ENCODE measurements at places on chromosomes 1 and 21.

- no peaks in the 10 kb centered on the region for H3K27me3 ChIP-seq
- H3K4me3 ChIP-seq = no peak overlapping the region
- DNase-seq = no peak
- H3K4me1 ChIP-seq = peaks cover 23% of the 10 kb centered on the region
- H3K36me3 ChIP-seq = peaks cover 4% of the 10 kb centered on the region
These were observed 6.5 kb downstream of the ENO1 start for GRCh38 chr1:8871965-8872399.

- no peaks in the 10 kb centered on the region for H3K4me1 ChIP-seq
- no peaks in the 10 kb centered on the region for H3K36me3 ChIP-seq
- no peak overlapping the region for H3K4me3 ChIP-seq
These were observed 351.0 kb downstream of the PDE4B start for GRCh38 chr1:66143651-66144050.

- H3K4me3 ChIP-seq = no peak overlapping the region
- DNase-seq = no peak
- H3K27ac ChIP-seq = peak overlapping the region; percentile 2
- H3K36me3 ChIP-seq = no peaks in the 10 kb centered on the region
- no peaks in the 10 kb centered on the region for H3K27me3 ChIP-seq
These were observed 11.9 kb upstream of the MRPL55 start for GRCh38 chr1:228120857-228121489.

DNA sequence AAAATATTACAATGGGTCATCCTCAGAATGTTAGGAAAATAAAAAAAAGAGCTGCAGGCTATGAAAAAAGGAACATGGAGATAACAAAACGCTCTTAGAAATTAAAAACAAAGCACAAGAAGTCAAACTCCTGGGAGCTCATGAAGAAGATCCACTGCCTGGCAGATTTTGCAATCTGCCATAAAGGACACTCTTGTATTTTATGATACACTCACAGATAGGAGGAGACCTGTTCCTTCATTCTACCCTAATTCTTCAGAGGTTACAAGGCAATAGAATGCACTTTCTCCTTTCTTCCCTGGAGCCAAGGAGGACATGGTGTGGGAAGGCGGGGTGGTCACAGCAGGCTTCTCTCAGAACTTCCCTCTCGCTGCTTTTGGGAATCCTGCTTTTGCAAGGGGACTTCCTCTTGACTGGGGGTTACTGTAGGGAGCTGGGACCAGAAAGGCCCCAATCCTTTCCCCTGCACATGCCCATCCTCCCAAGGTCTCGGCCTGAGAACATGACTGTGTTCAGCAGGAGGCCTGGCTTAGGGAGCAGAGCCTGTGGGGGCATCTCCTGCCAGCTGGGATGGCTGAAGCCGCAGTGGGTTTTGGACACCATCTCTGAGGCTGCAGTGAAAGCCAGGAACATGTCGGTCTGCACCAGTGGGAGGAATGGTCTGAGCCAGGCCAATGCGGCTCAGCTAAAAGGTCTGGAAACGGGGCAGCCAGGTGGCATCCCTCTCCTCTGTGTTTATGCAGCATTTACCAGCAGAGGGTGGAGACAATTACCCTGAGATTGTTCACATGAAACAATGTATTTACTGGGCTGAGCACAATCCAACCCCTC is 44.8 kb downstream of the GPR161 start:
- no peak for DNase-seq
- H3K4me1 ChIP-seq = peaks cover 5% of the 10 kb centered on the region
- H3K27me3 ChIP-seq = peaks cover 6% of the 10 kb centered on the region
- no peak overlapping the region for H3K27ac ChIP-seq

DNA sequence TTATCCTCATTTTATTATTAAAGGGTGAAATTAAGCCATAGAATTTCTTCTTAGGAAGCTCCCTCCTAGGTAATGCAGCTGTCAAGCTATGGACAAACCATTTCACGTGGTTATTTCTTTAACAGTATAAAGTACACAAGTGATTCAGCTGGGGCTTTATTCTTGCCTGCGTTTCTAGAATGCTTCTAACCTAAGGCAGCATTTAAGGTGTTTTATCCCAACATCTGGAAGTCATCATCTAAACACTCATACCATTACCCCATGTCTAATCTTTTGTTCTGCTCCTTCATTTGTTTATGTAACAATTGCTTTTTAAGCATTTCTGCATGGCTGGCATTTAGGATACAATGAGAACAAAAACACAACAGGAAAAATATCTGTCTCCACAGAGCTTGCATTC is 829.2 kb upstream of the ADAMTS5 start:
- H3K4me1 ChIP-seq = no peaks in the 10 kb centered on the region
- no peaks in the 10 kb centered on the region for H3K36me3 ChIP-seq
- no peak overlapping the region for H3K27ac ChIP-seq

DNA sequence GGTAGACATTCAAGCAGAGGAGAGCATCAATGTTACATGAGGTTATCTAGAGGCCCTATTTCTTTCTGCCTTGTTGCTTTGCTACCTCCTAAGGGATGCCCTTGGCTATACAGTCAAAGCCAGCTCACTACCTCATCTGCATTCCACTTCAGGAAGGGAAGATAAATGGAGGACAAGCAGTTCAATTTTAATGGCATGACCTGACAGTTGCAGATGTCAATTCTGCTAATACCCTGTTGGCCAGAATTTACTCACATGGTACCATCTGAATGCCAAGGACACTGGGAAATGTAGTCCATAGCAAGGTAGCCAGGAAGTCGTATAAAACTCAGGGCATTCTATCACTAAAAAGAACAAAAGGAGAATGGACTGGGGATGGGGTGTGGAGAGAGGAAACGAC is 31.5 kb downstream of the PALMD start:
- H3K4me3 ChIP-seq = no peak overlapping the region
- H3K27ac ChIP-seq = no peak overlapping the region
- DNase-seq = no peak
- H3K27me3 ChIP-seq = peaks cover 32% of the 10 kb centered on the region

DNA sequence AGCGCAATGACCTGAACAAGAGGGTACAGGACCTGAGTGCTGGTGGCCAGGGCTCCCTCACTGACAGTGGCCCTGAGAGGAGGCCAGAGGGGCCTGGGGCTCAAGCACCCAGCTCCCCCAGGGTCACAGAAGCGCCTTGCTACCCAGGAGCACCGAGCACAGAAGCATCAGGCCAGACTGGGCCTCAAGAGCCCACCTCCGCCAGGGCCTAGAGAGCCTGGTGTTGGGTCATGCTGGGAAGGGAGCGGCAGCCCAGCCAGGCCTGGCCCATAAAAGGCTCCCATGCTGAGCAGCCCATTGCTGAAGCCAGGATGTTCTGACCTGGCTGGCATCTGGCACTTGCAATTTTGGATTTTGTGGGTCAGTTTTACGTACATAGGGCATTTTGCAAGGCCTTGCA is 5.4 kb upstream of the CCDC28B start:
- no peak overlapping the region for H3K4me3 ChIP-seq
- H3K36me3 ChIP-seq = peaks cover 32% of the 10 kb centered on the region

DNA sequence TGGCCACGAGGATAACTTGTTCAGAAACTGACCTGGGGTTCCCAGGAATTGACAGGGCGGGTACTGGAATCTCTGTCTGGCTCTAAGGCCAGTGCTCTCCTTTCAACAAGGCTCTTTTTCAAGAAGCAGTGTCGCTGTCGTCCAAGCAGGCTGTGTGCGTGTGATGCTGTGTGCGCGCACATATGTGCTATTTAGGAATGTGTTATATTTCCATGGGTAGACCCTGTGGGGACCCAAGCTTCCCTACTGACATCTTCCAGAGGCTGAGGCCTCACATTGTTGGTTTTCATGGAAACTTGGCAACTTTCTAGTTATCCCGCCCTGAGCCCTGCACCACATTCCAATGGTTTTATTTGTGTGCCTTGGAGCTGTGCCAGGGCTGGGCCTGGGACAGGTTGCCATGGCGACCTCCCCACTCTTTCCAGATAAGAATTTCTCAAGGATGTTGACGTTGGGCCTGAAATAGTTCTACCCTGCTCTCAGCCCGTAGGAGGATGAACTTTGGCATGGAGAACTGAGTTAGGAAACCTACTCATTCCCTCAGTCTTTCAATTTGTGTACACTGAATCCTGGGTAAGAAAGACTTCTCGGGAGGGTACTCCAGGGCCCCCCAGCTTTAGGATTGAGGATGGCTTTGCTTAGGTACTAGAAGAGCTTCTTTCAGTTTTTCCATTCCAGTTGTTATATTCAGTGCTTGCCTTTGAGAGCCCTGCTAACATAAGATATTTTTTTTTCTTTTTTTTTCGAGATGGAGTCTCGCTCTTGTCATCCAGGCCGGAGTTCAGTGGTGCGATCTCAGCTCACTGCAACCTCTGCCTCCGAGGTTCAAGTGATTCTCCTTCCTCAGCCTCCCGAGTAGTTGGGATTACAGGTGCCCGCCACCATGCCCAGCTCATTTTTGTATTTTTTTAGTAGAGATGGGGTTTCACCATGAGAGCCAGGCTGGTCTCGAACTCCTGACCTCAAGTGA is 38.8 kb upstream of the SRSF10 start:
- DNase-seq = no peak
- peaks cover 2% of the 10 kb centered on the region for H3K27me3 ChIP-seq
- H3K36me3 ChIP-seq = no peaks in the 10 kb centered on the region
- H3K4me3 ChIP-seq = no peak overlapping the region
- H3K4me1 ChIP-seq = no peaks in the 10 kb centered on the region

DNA sequence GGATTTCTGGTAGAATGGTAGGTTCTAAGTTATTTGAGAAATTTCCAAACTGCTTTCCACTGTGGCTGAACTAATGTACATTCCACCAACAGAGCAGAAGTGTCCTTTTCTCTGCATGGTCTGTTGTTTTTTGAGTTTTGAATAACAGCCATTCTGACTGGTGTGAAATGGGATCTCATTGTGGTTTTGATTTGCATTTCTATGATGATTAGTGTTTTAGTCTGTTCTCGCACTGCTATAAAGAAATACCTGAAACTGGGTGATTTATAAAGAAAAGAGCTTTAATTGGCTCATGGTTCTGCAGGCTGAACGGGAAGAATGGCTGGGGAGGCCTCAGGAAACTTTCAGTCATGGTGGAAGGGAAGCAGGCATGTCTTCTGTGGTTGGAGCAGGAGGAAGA is 80.3 kb downstream of the SDCCAG8 start:
- H3K4me1 ChIP-seq = no peaks in the 10 kb centered on the region
- DNase-seq = no peak
- peak overlapping the region; percentile 72 for H3K27ac ChIP-seq
- H3K27me3 ChIP-seq = no peaks in the 10 kb centered on the region
- no peak overlapping the region for H3K4me3 ChIP-seq

DNA sequence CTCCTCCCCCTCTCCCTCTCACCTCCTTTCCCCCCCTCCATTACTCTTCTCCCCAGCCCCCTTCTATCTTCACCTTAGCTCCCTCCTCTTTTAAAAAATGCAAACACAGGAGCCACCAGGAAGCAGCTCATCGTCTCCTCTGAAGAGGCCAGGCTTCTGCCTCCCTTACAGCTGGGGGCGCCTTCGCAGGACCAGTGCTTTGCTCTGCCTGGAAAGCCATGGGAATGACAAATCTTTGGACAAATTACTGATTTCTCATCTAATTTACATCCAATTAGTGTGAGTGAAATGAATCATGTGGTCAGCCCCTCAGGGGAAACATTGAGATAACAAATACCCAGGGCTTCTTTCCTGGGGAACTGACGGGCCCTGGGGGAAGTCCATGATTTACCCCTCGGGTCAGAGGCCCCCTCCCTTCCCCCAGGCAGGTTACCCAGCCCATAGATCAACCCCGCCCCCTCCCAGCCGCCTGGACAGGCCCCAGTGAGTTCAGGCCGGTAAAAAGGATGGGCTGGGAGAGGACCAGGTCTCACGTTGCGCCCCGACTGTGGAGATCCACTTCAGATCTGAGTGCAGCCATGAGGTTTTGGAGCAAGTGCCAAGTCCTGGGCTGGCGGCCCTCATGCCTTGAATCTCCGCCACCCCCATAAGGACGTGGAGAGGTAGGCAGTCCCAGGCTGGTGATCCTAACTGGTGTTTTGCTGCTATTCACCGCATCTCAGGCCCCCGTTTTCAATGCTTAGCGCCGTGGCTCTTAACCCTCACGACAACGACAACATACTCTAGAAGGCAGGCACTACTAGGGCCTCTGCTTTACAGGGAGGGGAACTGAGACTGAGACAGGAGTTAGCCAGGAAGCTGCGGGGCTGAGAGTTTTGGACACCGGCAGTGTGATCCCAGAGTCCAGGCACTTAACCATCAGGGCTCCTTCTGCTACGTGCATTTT is 300.8 kb downstream of the RRAGC start:
- H3K27me3 ChIP-seq = peaks cover 17% of the 10 kb centered on the region
- peaks cover 58% of the 10 kb centered on the region for H3K4me1 ChIP-seq
- H3K27ac ChIP-seq = peak overlapping the region; percentile 91
- peak overlapping the region; percentile 83 for H3K4me3 ChIP-seq
- no peaks in the 10 kb centered on the region for H3K36me3 ChIP-seq

All from naive thymus-derived CD8-positive, alpha-beta T cell (primary cell).